ENCODE measurements at places on chromosomes 2 and 18.

DNA sequence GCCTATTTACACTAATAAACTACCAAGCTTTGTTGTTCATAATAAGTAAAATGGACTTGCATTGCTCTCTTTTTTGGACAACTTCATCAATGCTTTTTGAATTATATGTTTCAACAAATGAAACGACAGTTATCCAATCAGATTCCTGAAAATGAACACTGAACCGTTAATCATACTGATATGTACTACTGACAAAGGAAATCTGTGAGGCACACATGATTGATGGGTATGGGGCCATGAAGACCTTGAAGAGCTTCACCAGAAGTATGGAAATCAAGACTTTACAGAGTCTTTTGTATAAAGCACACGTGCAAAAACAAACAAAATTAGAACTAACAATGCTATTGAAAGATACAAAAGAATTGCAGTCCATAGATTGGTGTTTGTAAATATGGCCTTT lies 51.2 kb downstream of the HNMT start:
- no peak for DNase-seq

DNA sequence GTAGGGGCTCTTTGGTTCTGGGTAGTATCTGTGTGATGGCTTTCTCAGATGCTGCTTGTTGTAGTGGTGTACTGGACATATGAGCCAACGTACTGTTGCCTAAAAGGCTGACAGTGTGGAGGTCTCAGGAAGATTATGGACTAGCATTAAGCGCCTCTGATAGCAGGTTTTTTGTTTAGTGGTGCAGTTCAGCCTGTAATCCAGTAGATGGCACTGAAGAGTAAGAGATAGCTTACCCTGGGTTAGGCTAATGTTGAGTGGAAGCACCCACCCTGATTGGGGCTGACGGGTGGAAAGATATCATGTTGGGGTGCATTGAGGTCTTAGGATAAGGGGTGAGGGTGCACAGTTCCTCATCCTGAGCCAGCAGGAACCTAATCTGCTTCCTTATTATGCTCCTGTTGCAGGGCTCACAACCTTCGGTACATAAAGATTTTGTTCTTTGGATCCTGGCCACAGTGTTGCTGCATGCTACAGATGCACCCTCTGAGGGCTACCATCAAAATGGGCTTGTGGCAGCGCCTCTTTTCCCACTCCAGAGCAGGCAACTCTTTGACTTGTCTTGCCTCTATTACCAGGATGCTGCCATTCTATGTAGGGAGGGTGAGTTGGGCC lies 79.6 kb downstream of the MSTN start:
- no peak for DNase-seq

GRCh38 chr2:68819556-68819955 lies 51.6 kb downstream of the BMP10 start:
- DNase-seq: no peak

- no peak for DNase-seq
Measured at GRCh38 chr2:1224901-1225300, 188.4 kb upstream of the TPO start.

DNA sequence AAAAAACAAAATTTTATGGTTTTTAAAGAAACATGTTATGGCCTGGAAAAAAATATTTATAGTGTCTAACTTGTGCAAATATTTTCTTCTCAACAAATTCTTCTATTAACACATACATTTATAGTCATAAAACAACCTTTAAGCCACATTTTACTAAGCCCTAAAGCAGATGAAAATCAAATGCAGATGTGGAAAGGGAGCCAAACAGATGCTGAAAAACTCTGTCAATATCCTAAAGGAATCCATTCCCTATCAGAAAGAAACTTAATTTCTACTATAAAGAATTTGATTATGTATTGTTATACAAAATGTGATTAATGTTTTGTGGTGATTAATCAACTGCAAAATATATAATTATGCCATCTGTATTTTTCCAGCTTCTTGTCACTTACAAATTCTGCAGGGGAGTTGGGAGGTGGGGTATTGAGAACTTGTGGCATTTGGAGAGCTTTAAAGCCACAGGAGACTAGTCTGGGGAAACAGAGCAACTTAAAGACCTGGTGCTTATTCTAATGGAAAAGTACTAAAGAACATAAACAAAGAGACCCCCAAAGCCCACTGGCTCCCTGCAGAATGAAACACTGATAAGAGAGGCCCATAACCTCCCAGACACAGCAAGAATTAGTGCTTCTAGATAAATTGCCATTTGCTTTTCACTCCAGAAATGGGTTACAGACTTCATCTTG lies 1721.0 kb upstream of the PIK3C3 start:
- DNase-seq: no peak

GRCh38 chr18:22055466-22056238 lies 113.7 kb upstream of the GATA6 start:
- DNase-seq: no peak

- no peak for DNase-seq
Measured at GRCh38 chr2:46510598-46511177, 31.3 kb downstream of the TMEM247 start.

GRCh38 chr2:102050854-102051391 lies 59.2 kb downstream of the IL1R2 start:
- DNase-seq: no peak

DNA sequence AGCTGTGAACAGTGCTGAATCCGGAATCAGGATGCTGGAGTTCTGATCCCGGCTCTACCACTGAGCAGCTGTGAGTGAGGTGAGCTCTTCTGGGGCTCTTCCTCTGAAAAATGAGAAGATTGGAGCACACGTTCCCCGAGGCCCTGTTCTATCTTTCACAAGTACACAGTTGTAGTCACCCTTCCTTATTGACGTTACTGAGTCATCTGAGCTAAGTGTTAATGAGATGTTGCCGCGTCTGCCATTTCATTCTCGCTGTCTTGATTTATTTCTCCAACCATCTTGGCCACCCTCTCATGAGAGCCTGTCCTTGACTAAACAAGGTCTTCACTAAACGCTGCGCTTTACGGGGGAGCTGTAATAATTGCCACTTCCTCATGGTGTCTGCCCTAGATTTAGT lies 31.9 kb upstream of the EFR3B start:
- no peak for DNase-seq

GRCh38 chr2:239292959-239293774 lies 107.7 kb downstream of the HDAC4 start:
- DNase-seq: no peak

DNA sequence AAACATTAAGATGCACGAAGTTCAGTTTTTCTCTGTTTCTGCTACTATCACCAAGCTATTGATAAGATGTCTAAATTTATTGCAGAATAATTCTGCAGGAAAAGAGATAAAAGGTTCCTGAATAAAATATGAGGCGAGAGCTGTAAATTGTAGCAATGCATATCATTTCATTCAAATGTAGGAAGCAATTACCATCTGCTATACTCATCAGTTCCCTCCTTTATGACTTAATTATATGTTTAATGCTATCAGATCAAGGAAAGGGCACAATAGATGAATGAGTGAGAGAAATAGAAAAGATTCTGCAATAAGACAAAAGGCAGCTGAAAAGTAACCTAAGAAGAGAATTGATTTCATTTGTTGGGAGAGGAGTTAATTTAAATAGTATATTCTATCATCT lies 108.2 kb upstream of the GALNT5 start:
- no peak for DNase-seq

Measured in BJ (cell line).